B cell (primary cell): ENCODE measurements at places on chromosomes 1 and 21. TPM values are rescaled to one million over a fixed set of nuclear protein-coding genes. Genes with fewer than 3 reads are reported as not detected.

Gene FAM131C
- 0.37 and 0.58 TPM in 2 replicates for total RNA-seq

GRCh38 chr1:8818325-8818775 is 910 bp upstream of the RERE start:
- peaks cover 25% of the 10 kb centered on the region for H3K4me1 ChIP-seq
- H3K36me3 ChIP-seq, result no peaks in the 10 kb centered on the region
- H3K27me3 ChIP-seq, result no peaks in the 10 kb centered on the region
- DNase-seq, result no peak

DNA sequence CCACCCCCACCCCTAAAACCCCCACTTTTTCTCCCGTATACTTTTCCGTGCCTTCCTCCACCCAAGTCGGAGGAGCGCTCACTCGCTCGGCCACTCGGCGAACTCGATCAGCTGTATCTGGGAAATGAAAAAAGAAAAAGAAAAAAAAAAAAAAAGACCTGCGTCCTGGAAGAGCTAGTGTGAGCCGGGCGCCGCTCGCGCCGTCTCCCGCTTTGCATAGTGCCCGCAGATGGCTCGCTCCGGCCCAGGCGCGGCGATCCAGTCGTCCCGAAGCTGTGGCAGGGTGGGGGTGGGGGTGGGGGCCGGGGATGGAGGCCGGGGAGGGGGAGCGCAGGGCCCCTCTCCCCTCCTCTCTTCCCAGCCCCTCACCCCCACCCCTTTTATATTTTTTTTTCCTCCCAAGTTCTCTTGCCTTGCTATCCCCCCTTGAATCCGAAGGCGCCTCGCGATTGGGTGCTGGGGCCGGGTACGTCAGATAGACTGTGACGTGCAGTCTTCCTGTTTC is 299 bp upstream of the PROX1 start:
- H3K27ac ChIP-seq, result no peak overlapping the region
- H3K4me1 ChIP-seq, result peaks cover 21% of the 10 kb centered on the region
- H3K27me3 ChIP-seq, result no peaks in the 10 kb centered on the region
- no peak for DNase-seq
- no peaks in the 10 kb centered on the region for H3K36me3 ChIP-seq

DNA sequence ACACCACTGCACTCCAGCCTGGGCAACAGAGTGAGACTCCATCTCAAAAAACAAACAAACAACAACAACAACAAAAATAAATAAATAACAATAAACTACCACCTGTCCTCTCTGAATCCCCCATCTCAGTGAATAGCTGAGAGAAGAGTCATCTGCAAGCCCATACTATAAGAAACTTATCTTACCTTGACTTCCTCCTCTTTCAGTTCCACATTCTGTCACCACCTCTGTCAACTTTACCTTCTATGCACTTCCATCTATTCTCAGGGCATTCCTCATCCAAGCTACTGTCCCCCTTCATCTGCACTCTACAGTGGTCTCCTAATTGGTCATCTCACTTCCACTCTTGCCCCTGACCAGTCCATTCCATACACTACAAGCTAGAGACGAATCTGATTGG is 58.1 kb downstream of the KIAA0040 start:
- H3K4me3 ChIP-seq, result no peak overlapping the region
- H3K36me3 ChIP-seq, result no peaks in the 10 kb centered on the region
- no peaks in the 10 kb centered on the region for H3K4me1 ChIP-seq

Gene TTLL7
- total RNA-seq, result 0.15 TPM in 1 of 2 replicates, not detected in the other

Gene COL16A1
- total RNA-seq, result not detected in 2 replicates

Gene TSPAN1
- not detected in 2 replicates for total RNA-seq

Gene KLHDC7A
- total RNA-seq, result not detected in 2 replicates

DNA sequence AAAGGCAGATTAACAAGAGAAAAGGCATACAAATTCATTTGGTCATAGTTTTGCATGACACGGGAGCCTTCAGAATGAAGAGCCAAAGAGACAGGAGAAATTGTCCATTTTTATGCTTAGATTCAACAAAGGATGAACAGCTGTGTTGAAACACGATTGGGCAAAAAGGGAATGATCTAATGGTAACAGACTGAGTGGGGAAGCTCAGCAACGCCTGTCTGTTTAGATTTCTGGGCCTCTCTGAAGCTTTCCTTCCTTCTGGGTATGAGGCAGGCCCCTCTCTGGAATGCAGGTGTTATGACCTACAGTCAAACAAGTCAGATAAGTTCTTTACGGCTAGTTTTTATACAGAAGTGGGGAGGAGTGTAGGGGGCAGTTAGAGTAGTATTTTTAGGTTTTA is 154.6 kb downstream of the RGS7 start:
- no peaks in the 10 kb centered on the region for H3K4me1 ChIP-seq
- no peaks in the 10 kb centered on the region for H3K27me3 ChIP-seq
- no peak overlapping the region for H3K27ac ChIP-seq
- no peak for DNase-seq
- no peaks in the 10 kb centered on the region for H3K36me3 ChIP-seq

- no peak for DNase-seq
- H3K4me1 ChIP-seq, result peaks cover 13% of the 10 kb centered on the region
- H3K4me3 ChIP-seq, result peak overlapping the region; percentile 91
- H3K27ac ChIP-seq, result peak overlapping the region; percentile 81
- H3K36me3 ChIP-seq, result no peaks in the 10 kb centered on the region
- H3K27me3 ChIP-seq, result no peaks in the 10 kb centered on the region
Observed at GRCh38 chr1:2642131-2642559, 9.3 kb upstream of the MMEL1 start.
